Dermis microvascular lymphatic vessel endothelial cell (primary cell): ENCODE measurements at places on chromosomes 13 and 19. TPM values are rescaled to one million over a fixed set of nuclear protein-coding genes. Genes with fewer than 3 reads are reported as not detected.

VWA8 gene
- total RNA-seq, result 6.2 and 6.8 TPM in 2 replicates

CEACAM4 gene
- not detected in 2 replicates for total RNA-seq

SIX5 gene
- 4.0 and 5.4 TPM in 2 replicates for total RNA-seq

FCER2 gene
- not detected in 2 replicates for total RNA-seq

NLRP7 gene
- not detected in 2 replicates for total RNA-seq

TEX29 gene
- 0.13 TPM in 1 of 2 replicates, not detected in the other for total RNA-seq

STOML3 gene
- total RNA-seq, result not detected in 2 replicates

CATSPERD gene
- total RNA-seq, result not detected in 2 replicates
